ENCODE measurements at places on chromosomes 2 and 18. TPM values are rescaled to one million over a fixed set of nuclear protein-coding genes. Genes with fewer than 3 reads are reported as not detected.

DNA sequence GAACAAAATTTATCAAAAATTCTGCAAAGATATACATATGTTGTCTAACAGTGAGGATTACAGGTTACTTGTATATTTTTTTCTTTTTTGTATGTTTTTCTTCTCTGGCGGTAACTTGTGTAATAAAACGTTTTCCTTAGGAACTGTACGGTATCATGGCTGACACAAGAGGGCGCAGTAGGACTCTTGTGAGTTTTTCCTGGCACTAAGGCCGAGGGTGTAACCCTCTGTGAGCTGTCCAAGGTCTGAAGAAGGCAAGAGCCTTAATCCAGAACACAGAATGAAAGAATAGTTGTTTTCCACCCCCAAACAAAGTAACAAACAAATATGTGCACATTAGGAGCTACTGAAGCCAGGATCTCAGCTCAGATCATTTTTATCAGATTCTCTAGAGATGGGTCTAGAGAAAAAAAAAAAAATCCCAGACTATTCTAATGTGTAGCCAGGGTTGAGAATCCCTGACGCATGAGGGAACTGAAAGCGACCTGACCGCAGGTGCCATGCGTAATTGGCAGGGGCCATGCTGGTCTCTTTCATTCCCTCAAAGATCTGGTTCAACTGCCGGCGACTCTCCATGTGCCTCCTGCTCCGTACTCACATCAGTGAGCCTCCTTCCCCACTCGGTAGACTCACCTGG, 27.0 kb downstream of the TMEM200C start:
- DNase-seq: peak; percentile 51
- H3K27me3 ChIP-seq: peaks cover 4% of the 10 kb centered on the region
- H3K4me3 ChIP-seq: no peak overlapping the region

DNA sequence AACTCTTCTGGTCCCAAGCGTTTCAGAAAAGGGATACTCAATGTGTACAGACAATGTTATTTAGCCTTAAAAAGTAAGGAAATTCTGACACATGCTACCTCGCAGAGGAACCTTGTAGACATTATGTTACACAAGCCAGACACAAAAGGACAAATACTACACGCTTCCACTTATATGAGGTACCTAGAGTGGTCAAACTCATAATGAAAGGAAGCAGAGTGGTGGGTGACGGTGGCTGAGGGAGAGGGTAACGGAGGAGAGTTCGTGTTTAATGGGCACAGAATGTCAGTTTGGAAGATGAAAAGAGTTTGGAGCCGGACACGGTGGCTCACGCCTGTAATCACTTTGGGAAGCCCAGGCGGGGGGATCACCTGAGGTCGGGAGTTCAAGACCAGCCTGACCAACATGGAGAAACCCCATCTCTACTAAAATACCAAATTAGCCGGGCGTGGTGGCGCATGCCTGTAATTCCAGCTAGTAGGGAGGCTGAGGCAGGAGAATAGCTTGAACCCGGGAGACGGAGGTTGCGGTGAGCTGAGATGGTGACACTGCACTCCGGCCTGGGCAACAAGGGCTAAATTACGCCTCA, 1.4 kb downstream of the MCM6 start:
- H3K27me3 ChIP-seq: no peaks in the 10 kb centered on the region
- H3K27ac ChIP-seq: no peak overlapping the region
- H3K4me3 ChIP-seq: peak overlapping the region; percentile 60
- H3K4me1 ChIP-seq: peaks cover 6% of the 10 kb centered on the region
- H3K36me3 ChIP-seq: no peaks in the 10 kb centered on the region

GRCh38 chr2:124649001-124649400, 623.9 kb downstream of the CNTNAP5 start:
- no peaks in the 10 kb centered on the region for H3K4me1 ChIP-seq
- no peak for DNase-seq
- no peaks in the 10 kb centered on the region for H3K36me3 ChIP-seq
- H3K27ac ChIP-seq: no peak overlapping the region

Gene C2orf78
- not detected for total RNA-seq

Measured in uterus (tissue), 4 donors.